ENCODE measurements at places on chromosomes 7 and 10.

GRCh38 chr10:105559333-105560097, 918.4 kb downstream of the SORCS3 start:
- DNase-seq = no peak

DNA sequence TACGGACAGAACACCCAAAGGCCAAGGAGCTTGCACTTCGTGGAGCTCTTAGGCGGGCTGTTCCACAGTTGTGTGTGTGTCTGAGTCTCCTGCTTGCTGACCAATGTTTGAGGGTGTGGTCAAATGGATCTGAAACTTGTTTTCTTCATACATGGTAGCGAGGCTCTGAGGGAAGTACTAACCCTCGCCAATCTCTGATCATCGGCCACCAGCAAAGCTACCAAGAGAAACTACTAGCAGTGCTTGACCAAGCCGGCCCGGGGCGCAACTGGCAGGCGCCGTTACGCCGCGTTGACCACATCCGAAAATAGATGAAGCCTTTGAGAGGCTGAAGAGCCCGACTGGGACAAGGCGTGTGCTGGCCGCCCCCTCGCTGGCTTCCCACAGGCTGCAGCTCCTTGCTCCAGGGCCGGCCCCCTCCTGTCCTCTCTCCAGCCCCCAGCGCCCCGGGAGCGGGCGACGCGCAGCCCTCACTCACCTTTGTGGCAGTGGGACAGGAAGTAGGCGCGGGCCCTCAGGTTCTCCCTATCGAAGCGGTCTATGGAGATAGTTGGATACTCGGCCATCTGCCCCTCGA, 384 bp downstream of the DCLRE1C start:
- DNase-seq = peak; percentile 19

DNA sequence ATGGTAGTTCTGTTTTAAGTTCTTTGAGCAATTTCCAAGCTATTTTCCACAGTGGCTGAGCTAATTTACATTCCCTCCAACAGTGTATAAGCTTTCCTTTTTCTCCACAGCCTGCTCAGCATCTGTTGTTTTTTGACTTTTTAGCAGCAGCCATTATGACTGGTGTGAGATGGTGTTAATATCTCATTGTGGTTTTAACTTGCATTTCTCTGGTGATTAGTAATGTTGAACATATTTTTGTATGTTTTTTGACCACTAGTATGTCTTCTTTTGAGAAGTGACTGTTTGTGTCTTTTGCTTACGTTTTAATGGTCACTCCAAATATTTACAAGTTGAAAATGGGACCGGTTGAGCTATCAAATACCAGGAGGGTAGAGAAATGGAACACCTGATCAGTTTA, 20.4 kb downstream of the GNG11 start:
- DNase-seq = no peak

DNA sequence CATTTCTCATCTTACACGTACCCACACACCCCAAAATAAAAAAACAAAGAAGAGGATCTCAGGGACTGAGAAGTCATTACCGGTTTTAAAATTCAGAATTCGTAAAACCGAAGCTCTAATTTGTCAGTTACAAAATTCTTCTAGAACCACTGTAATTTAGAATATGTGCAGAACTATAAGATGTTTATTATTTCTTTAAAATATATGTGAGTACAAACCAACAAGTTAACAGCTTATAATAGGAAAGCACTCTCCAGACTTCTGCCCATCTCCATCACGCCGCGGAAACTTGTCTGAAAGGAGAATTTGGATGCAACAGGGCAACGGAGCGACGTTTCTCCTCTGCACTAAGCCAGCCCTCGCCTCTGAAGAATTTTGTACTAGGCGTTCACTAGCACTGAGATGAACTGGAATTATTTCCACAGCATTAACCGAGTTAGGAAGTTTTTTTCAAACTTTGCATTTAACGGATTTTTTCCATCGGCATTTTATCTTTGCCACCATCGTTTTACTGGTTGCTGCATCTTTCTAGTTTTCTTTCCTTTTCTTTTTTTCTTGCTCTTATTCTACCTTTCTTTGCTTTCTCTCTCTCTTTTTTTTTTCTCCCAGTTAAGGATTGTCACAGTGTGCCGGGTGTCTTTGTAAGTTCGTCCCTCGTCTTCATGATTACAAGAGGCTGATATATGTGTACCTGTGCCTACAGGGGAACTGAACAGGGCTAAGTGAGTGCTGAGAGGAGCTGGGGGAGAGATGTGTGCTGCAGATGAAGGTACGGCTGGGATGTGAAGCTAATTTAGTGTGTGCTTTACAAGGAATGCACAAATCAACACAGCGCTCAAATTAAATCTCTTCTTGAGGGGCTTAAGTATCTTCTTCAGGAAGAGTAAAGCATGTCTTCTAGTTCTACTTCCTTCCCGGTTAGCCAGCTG, 295.9 kb upstream of the NFE2L3 start:
- DNase-seq = no peak

DNA sequence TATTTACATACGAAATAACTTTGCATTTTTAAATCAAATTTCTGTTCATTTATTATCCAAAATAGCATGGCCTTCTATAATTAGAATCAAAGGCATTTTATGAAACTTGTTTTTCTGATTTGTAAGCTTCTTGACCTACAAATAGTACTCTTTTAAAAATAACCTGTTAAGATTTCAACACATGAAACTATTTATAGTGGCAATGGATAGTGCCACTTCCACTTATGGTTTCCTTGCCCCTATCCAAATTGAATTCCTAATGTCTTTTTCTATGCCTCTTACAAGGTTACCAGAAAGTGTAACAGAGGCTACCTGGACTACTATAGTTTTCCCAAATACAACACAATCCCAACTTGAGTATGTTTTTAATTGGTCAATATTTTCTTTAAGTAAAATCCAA, 263.5 kb downstream of the SEMA3D start:
- DNase-seq = no peak

DNA sequence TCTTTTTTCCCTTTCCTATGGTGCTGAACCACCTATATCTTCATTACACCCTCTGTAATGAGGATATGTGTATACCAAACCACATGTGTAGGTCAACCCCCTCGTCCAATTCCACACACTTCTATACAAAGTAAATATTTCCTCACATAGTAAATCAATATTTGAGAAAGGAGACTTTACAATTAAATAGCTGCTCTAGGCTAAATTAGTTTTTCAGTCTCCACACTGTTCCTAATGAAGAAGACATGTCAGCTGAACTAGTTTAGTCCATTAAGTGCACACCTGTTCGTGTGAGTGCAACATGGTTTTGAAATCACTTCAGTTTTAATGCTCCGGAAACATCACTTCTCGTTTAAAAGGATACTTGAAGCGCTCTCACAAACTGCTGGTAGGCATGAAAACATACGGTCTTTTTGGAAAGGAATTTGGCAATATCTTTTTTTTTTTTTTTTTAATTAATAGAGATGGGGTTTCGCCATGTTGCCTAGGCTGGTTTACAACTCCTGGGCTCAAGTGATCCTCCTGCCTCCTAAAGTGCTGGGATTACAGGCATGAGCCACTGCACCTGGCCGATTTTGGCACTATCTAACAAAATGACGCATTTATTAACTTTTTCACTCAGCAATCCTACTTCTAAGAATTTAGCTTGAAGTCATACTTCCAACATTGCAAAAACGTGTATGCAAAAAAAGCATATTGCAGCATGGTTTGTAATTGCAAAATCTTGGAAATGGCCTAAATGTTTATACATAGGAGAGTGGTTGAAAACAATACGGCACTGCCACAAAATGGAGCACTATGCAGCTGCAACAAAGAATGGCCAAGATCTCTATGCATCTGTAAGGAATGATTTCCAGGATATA, 2.1 kb upstream of the XRCC2 start:
- no peak for DNase-seq

- no peak for DNase-seq
Measured at GRCh38 chr10:43249962-43250614, 16.8 kb downstream of the RASGEF1A start.

GRCh38 chr7:114818501-114818900, 103.4 kb upstream of the MDFIC start:
- DNase-seq = no peak

GRCh38 chr7:150804802-150805201, 4.2 kb downstream of the TMEM176A start:
- DNase-seq = no peak

DNA sequence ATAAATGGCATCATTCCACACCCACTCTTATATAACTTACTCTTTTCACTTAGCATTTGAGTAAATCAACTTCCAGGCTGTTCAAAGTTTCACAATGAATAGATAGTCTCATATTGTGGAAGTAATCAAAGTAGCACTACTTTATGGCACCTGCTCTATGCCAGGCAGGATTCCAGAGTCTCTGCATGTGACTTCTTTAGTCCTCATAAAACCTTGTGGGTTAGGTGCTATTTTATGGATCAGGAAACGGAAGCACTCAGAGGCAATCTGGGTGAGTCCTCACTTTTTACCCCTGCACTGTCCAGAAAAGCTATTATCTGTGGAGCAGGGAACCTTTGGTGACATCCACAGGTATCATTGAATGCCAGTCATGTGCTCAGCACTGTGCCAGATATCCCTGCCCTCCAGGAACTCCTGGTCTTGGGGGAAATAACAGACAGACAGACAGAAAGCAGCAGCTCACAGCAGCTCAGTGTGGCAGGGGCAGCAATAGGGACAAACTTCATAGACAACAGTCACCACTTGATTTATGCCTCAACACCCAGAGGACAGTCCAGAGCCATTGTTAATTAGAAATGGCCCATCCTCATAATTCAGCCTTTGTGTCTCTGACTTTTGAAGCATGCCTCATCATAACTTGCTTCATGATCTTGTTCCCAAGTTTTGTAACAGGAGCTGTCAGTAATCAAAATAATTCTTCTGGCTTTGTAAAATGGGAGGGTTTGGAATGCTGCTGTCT, 160.6 kb downstream of the SEC23IP start:
- DNase-seq = no peak

DNA sequence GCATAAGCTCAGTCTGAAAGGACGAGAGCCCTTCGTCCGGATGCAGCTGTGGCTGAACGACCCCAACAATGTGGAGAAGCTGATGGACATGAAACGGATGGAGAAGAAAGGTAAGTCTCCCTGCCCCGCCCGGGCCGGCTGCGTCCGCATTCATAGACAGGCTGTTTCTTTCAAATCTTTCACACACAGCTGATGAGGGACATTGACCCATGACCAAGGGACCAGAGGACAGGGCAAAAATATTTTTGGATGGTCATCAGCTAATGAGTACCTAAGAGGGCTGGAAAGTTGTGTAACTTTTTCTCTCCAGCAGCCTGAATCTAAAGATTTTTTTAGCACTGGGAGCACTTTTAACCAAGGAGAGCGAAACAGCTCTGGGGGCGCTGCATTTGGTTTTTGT, 52.5 kb upstream of the SH2B2 start:
- no peak for DNase-seq

DNA sequence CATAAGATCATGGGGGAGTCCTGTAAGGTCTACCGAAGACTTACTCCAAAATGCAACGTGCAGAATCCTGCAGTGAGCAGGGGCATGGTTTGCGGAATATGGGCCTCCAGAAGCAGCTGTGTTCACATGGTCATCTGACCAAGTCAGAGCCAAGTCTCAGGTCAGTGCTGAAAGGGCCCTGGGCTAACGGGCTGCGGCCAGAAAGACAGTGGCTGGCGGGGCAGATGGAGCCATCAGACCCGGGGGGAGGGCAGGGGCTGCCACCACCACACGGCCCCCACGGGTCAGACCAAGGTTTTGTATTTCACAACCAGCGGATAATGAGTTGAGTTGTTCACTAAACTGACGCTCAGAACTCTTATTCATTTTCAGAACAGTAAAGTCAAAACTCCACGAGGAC, 522.3 kb downstream of the PTPRN2 start:
- DNase-seq = no peak

- peak; percentile 15 for DNase-seq
Measured at GRCh38 chr7:115851291-115851690, 179.3 kb downstream of the TFEC start.

DNA sequence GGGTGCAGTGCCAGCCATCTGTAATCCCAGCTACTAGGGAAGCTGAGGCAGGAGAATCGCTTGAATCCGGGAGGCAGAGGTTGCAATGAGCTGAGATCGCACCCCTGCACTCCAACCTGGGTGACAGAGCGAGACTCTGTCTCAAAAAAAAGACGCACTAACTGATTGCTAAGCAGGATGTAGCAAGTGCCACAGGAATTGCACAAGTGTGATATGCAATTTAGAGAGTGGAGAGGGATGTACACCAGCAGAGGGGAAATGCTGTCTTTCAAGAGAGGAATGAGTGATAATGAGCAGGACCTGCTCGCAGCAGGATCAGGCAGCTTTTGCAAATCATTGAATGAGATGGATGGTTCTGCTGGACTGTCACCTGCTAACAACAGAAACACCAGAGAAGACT, 13.3 kb upstream of the SLC16A12 start:
- no peak for DNase-seq

DNA sequence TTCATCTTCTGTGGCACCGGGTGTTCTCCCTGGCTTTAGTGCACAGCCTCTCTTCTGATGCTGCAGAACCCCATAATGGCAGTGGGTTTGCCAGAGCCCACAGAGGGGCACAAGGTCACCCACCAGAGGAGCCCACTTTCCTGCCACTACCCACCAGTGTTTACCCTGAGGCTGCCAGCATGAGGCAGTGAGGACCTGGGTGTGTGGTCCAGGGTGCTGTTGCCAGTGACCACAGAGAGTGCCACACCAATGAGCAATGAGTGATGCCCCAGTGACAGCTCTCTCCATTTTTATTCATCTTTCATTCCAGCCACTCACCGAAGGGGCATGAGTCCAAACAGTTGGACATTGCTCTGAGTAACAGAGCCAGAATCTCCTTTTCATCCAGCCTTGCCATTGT, 34.8 kb downstream of the MTURN start:
- DNase-seq = peak; percentile 5

GRCh38 chr7:7421826-7422225, 113.8 kb downstream of the COL28A1 start:
- no peak for DNase-seq

DNA sequence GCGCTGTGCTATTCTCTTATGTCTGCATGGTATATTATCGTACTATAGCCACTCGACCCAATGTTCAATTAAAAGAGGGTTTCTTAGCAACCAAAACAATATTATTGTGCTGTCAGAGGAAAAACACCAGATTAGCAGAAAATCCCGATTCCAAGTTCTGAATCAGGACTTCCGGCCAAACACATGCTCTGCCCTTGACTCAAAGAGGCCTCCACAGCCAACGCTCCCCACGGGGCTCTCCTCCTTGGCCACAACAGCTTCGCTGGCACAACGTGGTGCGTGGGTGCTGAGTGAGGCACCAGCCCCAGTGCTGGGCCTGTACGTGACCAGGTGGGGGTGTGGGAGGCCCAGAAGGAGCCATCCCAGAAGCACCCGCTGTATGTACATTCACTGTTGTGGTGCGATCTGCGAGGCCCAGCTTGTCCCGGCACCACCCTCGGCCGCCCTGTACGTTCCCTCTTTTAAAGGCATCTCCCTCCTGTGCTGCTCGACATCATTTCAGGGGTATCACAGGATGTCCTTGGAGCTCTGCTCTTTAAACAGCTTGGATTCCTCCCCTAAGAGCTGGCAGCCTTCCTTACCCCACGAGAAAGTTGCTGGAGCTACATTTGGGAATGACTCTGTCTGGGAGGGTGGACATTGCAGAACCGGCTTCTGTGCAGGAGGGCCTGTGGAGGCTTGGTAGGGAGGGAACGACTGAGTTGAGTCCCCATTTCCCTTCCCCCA, 736.2 kb downstream of the PARD3 start:
- DNase-seq = no peak
